Non-pigmented ciliary epithelial cell (primary cell): ENCODE measurements at places on chromosomes 13 and 19.

DNA sequence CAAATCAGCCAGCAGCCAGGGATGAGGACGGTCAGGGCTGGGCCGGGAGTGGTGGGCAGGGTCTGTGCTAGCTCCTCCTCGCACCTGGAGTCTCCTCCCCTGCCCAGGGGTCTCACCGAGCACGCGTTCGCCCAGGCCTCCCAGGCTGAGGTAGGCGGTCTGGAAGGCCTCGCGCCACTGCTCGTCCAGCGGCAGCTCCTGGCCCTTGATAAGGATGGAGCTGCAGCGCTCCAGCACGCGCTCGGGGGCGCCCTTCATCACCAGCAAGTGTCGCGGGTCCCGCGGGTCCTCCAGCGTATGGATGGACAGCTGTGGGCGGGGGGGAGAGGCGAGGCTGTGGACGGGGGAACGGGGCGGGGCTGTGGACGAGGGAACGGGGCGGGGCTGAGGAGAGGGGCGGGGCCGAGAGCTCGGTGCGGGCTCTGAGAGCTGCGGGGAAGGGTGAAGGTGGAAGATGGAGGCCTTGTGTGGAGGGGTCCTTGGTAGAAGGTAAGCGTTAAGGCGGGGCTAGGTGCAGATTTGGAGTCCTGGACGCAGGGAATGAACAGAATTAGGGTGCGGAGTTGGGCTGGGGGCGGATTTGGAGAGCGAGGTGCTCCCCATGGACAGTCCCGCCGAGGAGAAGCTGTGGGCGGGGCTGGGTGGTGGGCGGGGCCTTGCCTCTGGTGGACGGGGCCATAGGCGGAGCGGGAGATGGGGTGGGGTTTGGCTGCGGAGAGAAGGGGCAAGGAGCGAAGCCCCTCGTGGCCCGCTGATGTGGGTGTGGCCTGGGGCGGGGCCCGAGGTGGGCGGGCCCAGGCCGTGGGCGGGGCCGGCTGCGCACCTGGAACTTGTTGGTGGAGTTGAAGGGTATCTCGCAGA lies 5.7 kb downstream of the ATP4A start:
- no peak for DNase-seq

DNA sequence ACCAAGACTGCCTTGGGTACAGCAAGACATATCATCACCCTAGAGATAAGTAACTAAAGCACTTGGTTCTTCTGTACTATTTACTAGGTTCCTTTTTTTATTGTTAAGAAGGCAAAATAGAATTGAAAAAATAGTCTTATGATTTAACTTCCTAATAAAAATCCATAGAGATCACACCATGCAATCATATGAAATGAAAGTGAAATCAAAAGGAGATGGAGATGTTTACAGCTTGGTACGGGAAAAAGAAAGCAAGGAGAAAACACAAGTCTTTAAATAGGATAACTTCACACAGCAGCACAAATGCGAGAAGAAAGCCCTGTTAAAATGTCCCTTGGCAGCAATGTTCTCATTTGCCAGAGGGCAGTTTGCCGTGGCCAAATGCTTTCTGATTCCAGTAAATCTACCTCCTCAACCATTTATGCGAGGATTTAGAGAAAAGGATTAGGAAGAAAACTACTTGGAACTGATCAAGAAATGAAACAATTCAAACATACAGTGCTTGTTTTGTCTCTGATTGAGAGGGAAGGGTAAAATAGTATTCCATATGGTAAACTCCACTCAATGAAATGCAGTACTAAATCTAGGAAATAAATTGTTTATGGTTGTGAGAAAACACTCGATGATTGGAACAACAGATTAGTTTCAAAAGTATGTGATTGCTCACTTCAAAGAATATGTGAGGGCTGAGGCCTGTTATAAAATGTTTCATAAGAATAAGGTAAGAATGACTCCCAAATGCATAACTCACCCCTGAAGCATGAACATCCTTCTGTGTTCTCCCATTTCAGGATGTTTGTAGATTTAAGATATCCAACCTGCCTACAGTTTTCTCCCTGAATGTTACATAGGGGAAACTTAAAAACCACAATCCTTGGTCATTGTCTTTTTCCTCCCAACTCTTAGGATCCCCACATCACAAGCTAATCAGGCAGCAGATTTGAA lies 487.8 kb downstream of the DACH1 start:
- no peak for DNase-seq

- DNase-seq: no peak
Observed at GRCh38 chr13:41017817-41018601, 1.1 kb downstream of the ELF1 start.

DNA sequence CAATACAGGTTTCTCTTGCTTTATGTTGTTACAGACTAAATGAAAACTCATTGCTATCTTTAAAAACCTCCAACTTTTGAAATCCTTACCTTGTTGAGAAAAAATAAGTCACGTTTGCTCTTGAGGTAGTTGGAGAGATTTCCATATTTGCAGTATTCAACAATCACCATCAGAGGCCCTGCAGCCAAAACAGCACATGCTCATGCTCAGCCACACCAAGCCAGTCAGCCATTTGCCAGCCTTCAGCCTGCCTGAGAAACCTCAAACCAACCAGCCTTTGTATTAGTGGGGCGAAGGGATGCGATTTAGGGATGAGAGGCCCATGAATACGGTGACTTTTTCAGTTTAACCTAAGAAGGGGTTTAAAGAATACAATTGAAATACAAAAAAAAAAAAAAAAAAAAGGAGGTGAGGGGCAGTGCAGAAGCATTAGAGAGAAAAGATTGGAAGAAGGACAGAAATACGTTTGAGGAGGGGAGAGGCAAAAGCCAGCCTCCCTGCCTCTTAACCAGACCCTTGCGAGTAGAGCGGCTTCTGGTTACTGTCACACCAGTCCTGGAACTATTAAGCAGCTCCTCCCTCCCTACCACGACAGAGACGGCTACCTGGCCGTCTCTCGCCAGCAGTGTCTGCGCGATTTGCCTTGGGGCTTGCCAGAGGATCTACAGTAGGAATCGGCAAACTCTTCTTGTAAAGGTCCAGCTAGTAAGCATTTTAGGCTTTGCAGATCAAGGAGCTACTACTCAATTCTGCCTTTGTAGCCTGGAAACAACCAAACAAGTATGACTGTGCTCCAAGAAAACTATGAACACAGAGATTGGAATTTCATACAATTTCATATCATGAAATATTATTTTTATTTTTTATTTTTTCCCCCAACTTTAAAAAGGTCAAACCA lies 167.3 kb downstream of the FLT1 start:
- no peak for DNase-seq

- DNase-seq: no peak
Observed at GRCh38 chr13:62337109-62337880, 921.6 kb upstream of the PCDH20 start.

GRCh38 chr13:20130012-20130411 lies 30.8 kb downstream of the GJA3 start:
- no peak for DNase-seq

GRCh38 chr13:47726394-47726793 lies 274.7 kb downstream of the SUCLA2 start:
- DNase-seq: no peak

- DNase-seq: no peak
Observed at GRCh38 chr13:46951516-46951915, 54.7 kb upstream of the HTR2A start.

DNA sequence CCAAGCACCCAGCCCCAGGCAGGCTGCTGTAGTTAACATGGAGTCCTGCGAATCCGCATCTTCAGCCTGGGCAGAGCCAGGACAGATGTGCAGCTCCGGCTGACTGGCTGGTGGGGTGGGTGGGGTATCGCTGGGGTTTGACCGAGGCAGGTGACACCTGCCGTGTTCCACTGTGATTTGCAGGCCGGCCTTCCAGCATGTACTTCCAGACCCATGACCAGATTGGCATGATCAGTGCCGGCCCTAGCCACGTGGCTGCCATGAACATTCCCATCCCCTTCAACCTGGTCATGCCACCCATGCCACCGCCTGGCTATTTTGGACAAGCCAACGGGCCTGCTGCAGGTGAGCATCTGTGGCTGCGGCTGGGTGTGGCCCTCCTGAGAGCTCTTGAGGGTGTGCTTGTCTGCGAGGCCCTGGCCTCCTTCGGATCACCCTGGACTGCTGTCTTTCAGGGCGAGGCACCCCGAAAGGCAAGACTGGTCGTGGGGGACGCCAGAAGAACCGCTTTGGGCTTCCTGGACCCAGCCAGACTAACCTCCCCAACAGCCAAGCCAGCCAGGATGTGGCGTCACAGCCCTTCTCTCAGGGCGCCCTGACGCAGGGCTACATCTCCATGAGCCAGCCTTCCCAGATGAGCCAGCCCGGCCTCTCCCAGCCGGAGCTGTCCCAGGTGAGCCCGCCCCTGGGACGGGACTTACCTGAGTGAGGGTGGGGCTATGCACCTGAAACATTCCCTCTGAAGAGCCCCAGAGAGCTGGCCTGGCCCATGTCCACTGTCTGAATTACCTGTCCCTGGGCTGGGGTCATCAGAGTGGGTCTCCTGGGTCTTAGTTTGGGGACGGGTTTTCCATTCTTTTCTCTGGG lies 30.6 kb downstream of the CERS1 start:
- DNase-seq: no peak

- no peak for DNase-seq
Observed at GRCh38 chr13:45468635-45469034, 3.9 kb downstream of the COG3 start.

- DNase-seq: no peak
Observed at GRCh38 chr13:28299916-28300315, 161.6 kb downstream of the PAN3 start.

GRCh38 chr13:113470073-113470472 lies 16.8 kb upstream of the ADPRHL1 start:
- DNase-seq: no peak

DNA sequence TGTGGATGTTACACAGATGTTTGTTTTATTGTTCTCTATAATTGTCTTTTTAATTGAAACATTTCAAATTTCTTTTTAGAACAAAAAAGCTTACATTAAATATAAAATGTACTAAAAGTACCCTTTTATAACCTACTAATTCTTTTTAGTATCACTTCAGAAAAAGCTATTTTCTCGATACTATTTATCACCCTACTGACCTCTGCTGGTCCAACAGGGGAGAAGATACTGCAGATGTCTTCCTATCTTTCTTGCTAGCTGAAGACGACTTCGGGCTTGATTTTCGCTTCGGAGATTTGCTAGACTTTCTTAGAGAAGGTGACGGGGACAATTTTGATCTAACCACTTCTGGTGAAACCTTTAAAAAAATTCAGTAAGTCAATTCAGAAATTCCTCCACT lies 42.4 kb downstream of the ZC3H13 start:
- DNase-seq: no peak

DNA sequence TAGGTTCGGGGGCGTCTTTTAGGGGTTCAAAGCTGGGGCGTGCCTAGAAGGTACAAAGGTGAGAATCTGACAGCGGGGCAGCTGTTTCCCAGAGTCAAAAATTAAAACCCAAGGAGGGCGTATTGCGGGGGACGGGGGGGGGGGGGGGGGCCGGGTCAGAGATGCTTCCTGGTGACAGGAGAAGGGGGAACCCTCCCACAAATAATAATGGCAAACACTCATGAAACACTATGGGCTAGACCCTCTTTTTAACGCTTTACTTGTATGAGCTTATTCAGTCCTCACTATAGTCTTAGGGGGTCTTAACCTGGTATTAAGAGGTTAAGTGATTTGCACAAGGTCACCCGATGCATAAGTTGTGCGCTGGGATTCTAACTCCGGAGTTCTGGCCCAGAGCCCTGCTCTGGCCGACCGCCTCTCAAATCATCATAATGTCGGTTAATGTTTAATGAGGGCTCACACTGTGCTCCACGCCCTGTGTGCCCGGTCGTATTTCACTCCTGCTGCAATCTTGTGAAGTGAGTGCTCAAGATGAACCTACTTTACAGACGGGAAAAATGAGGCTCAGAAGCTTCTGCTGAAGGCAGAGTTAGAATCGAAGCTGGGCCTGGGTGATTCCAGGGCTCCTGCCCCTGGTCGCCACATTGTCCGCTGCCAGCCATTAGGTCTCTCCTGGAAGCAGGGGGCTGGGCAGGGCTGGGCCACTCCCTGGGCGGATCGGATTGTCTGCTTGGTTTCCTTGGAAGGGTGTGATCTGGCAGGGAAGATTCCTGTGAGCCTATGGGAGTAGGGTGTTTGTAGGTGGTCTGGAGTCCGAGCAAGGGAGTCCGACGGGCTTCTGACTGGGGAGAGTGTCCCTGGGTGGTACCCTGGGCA lies 964 bp downstream of the PAK4 start:
- DNase-seq: no peak

DNA sequence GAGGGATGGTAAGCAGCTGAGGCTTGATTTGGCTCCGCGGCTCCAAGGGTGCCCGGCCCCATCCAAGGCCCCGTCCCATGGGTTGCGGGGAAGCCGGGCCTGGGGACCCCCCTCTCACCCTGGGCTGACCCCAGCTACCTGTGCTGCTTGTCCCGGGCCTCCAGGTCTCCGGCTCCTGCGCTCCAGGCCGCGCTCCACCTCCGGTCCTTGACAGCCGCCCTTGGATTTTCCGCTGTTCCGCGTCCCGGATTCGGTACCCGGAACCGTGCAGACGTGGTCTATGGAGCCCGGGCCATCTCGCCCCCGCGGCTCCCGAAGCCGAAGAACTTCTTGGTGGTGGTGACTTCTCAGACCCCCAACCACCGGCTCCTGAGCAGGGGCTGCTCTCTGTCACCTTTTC lies 48.3 kb upstream of the C1QTNF9B start:
- DNase-seq: no peak

- no peak for DNase-seq
Observed at GRCh38 chr13:45811891-45812694, 39.5 kb downstream of the SIAH3 start.

GRCh38 chr13:59437544-59438301 lies 726.0 kb downstream of the DIAPH3 start:
- no peak for DNase-seq

DNA sequence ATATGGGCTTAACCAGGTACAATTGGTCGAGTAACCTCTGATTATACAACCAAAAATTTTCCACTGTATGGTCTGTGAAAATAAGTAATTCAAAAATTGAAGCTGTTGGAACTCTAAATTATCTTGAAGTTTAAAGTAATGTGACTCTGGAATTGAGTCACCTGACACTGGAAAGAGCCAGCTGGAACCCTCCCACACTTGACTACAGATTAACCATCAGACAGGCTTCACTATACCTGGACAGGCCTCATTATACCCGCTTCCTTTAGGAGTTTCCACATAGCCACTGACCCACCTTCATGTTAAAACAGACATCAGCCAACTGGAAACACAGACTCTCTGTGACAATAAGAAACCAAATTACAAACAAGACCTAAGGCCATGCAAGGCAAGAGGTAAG lies 1.3 kb downstream of the ZNF433 start:
- DNase-seq: no peak

GRCh38 chr13:108326309-108326708 lies 56.8 kb downstream of the TNFSF13B start:
- no peak for DNase-seq

- DNase-seq: no peak
Observed at GRCh38 chr19:42410371-42410770, 16.8 kb downstream of the LIPE start.
